CD4-positive, CD25-positive, alpha-beta regulatory T cell (primary cell): ENCODE measurements at places on chromosomes 3 and 15. TPM values are rescaled to one million over a fixed set of nuclear protein-coding genes. Genes with fewer than 3 reads are reported as not detected.

GRCh38 chr15:61182946-61183345, 46.2 kb downstream of the RORA start:
- DNase-seq, result no peak

GRCh38 chr3:170421758-170422157, 3.1 kb downstream of the CLDN11 start:
- DNase-seq, result no peak

DNA sequence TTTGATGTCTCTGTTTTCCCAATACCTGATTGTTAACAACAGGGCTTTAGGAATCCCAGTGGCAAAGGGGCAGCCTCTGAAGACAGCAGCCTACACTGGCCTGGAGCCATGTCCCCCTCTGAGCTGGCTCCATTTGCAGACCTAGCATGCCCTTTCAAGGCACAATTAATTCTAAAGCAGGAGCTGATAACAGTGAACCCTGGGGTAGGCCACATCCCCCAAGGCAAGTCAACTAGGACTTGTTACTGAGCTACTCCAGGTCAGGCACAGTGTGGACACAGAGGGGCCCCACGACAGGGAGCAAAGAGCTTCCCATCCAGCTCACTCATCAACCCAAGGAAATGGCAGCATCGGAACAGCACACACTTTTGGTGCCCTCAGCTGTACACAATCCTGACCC, 51.9 kb downstream of the SPSB4 start:
- DNase-seq, result no peak

DNA sequence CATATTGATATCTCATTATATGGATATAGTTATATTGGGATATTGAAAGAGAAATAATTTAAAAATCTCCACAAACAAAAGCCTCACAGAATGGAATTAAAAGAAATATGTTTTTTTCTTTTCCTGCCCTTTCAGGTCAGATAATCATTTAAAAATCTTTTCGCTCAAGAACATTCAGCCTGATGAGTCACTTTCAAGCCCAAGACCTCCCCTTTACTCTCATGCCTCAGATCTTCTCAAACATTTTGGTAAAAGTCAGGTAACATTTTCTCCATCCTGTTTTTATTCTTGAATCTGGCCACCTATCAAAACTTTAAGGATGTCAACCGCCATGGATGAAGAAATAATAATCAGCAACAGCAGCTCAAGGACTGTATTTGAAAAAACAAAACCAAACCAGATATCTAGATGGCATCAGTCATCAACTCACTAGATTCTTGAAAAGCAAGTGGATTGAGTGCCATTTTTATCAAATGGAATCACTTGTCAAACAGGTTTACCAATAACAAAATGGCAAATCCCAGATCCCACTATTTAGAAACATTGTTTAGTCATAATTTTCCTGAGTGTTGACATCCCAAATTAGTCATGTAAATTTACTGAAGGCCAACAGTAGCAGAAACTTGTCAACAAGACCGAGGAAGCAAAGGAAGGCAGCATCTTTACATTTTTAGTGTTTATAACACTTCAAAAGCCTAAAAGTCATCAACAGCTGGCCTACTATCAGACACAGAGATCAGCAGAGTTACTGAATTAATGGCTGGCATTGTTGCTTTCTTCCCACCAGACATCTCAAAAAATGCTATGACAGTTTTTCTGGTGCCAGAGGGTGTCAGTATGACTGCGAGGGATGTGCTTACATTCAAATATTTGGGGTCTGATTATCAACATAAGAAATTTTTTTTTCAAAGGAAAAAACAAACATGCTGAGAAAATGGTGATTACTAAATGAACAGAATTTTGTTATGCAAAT, 444.7 kb downstream of the MAGI1 start:
- no peak for DNase-seq

DNA sequence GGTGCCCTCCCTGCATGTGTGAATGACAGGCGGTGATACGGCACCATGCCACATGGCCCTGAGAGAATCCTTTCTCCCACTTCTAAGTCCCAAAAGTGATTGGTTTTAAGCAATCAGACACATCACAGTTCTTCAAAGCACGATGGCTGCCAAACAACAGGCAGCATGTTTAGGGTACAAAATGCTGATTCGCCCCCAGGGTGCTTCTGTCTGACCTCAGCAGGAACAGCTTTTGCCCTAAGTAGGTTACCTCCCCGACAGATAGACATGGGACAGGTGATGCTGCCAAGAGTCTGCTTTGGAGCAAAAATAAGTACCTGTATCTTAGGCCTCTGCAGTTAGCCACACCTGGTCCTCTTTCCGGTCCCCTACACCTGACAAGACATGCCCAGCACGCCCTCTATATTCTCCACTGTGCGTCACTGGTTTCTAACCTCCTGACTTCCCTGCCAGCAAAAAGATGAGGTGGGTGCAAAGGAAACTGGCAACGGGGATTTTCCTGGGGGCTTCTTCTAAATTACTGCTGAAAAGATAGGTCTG, 549.8 kb downstream of the FOXP1 start:
- DNase-seq, result no peak

Gene SCAANT1
- polyA plus RNA-seq, result not detected
